ENCODE measurements at places on chromosomes 16 and 17. TPM values are rescaled to one million over a fixed set of nuclear protein-coding genes. Genes with fewer than 3 reads are reported as not detected.

GRCh38 chr17:78144736-78145641, 1.2 kb upstream of the C17orf99 start:
- H3K27me3 ChIP-seq, result no peaks in the 10 kb centered on the region
- H3K4me3 ChIP-seq, result no peak overlapping the region
- H3K27ac ChIP-seq, result peak overlapping the region; percentile 60
- peaks cover 11% of the 10 kb centered on the region for H3K4me1 ChIP-seq
- no peaks in the 10 kb centered on the region for H3K36me3 ChIP-seq
- peak; percentile 81 for DNase-seq

DNA sequence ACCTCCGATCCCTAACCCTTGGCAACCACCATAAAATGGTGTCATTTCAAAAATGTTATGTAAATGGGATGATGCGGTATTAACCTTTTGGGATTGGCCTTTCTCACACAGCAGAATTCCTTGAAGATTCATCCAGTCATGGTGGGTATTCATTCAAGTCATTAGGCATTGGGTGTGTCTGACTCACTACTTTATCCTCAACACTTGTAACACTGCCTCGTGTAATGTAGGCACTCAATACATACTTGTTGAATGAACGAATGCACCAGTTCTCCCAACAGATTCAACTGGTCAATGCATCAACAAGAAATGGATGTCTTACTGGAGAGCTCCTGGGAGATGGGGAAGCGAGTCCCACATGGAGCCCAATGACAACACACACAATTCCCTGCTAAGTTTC, 21.8 kb upstream of the GAN start:
- H3K36me3 ChIP-seq, result no peaks in the 10 kb centered on the region
- no peak for DNase-seq
- no peak overlapping the region for H3K27ac ChIP-seq
- no peaks in the 10 kb centered on the region for H3K4me1 ChIP-seq
- no peak overlapping the region for H3K4me3 ChIP-seq
- H3K27me3 ChIP-seq, result no peaks in the 10 kb centered on the region

DNA sequence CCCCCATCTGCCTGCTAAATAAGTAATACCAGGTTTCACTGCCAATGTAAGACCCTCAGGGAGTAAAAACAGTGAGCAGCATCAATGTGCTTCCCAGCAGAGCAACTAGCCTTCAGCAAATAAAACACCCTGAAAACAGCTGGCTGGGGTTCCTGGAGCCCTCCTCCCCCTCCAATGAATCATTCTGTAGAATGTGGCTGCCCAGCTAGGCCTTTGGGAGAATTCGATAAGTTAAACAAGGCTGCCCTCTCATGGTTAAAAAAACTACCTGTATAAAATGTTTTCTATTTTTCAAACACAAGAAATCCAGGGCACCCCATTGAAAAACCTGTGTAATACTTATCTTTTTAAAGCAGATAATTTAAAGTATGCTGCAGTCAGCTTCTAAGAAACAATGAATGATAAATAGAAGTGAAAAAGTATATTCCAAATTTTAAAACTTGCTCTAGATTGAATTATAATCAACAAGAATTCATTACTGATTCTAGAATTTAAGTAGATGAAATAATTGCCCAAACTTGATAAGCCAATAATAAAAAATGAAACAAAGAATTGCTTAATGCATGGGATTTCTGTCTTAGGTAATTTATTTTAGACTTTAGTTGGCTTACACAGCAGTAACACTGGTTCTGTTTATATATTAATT, 9.4 kb upstream of the TOM1L1 start:
- H3K4me1 ChIP-seq, result no peaks in the 10 kb centered on the region
- H3K4me3 ChIP-seq, result no peak overlapping the region
- no peak for DNase-seq

The KRTAP2-1 gene
- not detected for total RNA-seq

DNA sequence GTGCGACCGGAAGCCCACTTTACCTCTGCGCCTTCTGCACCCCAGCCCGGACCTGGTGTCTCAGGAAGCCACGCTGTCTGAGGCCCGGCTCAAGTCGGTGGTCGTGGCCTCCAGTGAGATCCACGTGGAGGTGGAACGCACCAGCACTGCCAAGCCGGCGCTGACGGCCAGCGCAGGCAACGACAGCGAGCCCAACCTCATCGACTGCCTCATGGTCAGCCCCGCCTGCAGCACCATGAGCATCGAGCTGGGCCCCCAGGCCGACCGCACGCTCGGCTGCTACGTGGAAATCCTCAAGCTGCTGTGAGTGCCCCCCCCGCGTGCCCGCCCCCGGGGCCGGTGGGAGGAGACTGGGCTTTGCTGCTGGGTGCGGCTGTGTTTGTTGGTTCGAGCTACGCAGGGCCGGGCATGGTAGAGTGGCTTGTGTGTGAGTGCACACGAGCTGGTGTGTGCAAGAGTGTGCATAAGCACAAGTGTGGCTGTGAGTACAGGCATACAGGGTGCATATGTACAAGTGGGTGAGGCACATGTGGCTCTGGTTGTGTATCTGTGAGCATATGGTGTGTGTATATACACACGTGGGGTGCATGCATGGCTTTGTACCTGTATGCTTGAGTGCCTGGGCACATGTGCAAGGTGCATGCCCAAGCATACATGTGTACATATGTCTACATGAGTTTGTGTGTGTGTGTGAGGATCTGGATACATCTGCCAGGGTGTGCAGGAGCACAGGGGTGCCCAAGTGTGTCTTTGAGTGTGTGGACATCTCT, 100.6 kb upstream of the PLCG2 start:
- H3K4me3 ChIP-seq, result no peak overlapping the region
- DNase-seq, result no peak
- peaks cover 20% of the 10 kb centered on the region for H3K4me1 ChIP-seq
- H3K27me3 ChIP-seq, result no peaks in the 10 kb centered on the region
- peaks cover 21% of the 10 kb centered on the region for H3K36me3 ChIP-seq

The PPP1R27 gene
- total RNA-seq, result not detected

The MMP2 gene
- total RNA-seq, result 157 TPM

Data from heart left ventricle (tissue), 16 donors.